ENCODE measurements at places on chromosomes 4 and X.

DNA sequence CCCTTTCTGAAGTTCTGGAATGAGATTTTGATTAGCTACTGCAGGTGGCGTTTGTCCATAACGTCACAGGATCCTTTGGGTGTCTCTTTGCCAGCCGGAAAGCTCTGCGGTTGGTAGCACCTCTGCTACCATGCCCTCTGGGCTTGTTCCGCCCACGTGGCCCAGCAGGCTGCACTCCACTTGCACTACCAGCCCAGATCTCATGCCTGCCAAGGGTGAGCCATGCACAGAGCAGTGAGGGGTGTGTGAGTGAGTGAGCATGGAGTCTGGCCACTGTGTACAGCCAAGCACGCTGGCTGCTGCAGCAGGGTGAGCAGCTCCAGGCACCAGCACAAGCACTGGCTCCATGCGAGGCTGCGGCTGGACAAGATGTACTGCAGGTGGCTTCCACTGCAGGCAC, 6.6 kb upstream of the HNRNPD start:
- no peak for DNase-seq

GRCh38 chr4:113560579-113560978, 201.0 kb downstream of the CAMK2D start:
- no peak for DNase-seq

- no peak for DNase-seq
Observed at GRCh38 chrX:42704454-42704853, 73.5 kb downstream of the PPP1R2C start.

DNA sequence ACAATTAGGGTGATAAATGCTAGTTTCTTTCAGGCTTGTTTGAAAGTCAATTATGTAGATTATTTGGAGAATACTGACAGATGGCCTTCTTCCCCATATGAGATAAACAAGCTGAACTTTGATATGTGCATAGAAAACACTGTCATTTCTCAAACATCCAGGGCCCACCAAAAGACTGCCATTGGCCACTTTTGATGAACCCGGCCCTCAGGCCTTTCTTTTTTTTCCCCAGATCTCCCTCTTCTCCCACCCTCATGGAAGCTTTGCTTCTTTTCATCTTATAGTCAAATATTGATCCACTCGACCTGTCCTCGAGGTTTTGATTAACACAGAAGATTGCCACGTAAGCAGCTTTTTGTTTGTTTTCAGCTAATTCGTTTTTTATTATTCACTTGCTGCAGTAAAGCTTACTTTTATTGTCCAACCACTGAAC, 377.4 kb downstream of the SMARCA1 start:
- no peak for DNase-seq

GRCh38 chr4:25223802-25224375, 9.9 kb upstream of the PI4K2B start:
- DNase-seq = no peak

DNA sequence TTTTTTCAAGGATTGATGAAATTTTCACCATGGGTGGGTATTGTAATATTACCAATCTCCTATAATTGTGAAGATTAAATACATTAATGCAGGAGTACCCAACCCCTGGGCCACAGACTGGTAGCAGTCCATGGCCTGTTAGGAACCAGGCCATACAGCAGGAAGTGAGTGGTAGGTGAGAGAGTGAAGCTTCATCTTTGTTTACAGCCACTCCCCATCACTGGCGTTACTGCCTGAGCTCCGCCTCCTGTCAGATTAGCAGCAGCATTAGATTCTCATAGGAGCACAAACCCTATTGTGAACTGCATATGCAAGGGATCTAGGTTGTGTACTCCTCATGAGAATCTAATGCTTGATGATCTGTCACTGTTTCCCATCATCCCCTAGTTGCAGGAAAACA, 15.1 kb downstream of the RAPGEF2 start:
- DNase-seq = no peak

DNA sequence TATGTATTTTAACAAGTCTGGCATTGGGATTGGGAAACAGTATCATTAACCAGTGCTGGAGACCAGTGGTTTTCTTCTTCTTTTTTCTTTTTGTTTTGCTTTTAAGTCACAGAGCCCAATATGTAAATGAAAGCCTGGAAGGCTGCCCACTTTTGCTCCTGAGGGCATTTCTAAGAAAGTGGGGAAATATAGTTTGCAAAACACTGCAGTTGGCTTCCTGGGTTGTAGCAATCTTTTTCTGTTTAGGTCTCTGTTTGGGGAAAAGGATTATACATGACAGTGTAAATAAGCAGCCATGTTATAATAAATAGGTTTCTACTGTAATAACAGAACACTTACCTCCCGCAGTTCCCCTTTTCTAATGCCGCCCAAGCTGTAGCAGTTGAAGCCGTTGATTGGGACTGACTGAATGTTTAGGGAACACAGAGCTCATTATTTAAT, 105.5 kb downstream of the TMEM164 start:
- DNase-seq = no peak

DNA sequence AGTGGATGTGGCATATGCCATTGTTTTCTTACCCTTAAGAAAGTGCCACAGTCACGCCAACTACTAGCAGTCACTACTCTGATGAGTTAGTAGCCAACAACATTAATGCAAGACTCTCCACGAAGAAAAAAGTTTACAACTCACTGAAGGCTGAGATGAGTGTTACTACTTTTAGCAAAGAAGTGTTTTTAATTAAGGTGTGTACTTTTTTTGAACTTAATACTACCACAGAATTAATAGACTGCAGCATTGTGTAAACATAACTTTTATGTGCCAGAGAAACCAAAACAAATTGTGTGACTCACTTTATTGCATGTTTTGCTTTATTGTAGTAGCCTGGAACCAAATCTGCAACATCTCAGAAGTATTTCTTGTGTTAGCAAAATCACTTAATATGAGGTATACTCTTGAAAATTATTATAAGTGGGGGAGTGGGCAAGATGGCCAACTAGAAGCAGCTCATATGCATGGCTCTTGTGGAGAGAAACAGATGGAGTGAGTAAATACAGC, 2.2 kb upstream of the UGT2B4 start:
- no peak for DNase-seq

DNA sequence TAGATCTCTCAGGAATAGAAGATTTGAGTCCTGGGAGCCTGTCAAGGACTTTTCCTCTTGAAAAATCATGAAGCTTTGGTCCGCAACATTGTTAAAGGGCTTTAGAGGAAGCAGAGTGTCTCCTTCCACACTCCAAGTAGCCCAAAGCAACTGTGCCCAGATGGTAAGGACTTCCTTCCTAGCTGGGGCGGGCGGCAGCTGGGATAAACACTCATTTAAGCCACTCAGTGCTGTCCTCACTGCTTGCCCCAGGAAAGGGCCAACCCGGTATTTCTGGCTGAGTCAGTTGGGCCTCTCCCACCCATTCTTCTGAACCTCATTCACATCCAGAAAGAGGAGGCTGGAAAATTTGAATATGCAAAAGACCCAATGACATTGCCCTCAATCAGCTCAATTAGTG, 144.3 kb downstream of the CHIC2 start:
- no peak for DNase-seq

DNA sequence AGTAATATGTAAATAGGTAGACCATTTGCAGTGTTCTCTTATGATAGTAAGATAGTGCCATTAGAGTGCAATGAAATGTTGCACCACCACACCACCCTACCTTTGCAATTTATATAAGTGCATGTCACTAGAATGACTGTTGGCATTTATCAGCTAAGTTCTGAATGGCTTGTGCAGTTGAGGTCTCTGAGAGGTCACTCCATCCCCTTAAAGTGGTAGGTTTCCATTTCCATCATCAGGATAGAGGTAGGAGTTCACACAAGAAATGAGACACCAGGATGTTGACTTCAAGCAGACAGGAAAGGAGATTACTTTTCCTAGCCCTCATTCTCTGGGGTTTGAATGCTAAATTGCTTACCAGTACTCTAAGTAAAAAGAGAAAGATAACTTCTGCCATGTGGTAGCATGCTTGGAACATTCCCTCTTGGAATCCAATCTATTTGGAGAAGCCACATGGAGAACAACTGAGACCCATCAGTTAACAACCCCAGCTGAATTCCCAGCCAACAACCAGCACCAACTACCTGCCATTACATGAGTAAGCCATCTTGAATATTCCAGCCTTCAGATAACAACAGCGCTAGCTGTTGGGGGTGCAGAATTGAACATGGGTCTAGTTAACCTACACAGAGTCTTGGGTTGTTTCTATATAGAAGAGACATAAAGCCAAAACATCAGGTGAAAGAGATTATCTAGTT, 6.7 kb upstream of the LRBA start:
- no peak for DNase-seq

DNA sequence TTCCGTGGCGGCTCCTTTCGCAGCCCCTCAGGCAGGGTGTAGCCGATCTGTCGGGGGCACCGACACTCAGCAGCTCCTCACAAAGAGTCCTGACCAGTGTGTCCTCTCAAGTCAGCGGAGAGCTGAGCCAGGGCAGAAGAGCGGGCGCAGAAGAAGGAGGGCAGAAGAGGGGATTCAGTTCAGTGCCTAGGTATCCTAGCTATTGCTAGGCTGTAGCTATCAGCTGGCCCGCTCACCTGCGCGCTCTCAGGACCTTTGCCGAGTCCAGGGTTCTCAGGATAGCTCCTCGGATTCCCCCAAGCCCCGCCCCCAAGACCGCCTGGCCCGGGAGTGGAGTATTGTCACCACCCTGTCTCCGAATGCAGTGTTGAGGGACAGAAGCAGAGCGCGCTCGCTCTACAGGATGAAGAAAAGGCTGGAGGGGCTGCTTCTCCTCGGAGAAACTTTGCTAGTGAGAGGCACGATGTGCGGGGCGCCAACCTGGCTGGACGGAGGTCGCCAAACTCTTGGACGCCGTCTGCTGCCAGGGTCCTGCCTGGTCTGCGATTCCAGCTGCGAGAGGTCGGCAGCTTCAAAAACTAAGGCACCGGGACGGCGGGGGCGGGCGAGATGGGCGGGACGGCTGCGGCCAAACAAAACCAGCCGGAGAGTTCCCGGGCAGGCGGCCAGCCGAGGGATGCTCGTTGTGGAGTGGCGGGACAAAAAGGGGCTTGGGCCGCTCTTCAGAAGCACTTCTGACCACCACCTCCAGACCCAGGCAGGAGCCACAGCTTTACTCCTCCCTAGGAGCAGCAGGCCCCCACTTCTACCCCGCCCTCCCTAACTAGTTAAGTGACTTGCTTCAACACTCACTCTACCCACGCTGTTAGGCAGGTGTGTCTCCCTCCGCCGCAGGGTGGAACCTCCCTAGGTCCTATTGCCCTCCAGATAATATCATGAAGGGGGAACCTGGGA, at the start of gene XKRX:
XKRX (minus strand) TSS at position 258 of the 954 bp plus-strand sequence. CDS start 613 bp downstream, outside the sequence.
- peak; percentile 47 for DNase-seq

GRCh38 chr4:188289531-188290125, 150.4 kb downstream of the TRIML1 start:
- DNase-seq = no peak

GRCh38 chr4:125827696-125828052, 512.9 kb downstream of the FAT4 start:
- no peak for DNase-seq

DNA sequence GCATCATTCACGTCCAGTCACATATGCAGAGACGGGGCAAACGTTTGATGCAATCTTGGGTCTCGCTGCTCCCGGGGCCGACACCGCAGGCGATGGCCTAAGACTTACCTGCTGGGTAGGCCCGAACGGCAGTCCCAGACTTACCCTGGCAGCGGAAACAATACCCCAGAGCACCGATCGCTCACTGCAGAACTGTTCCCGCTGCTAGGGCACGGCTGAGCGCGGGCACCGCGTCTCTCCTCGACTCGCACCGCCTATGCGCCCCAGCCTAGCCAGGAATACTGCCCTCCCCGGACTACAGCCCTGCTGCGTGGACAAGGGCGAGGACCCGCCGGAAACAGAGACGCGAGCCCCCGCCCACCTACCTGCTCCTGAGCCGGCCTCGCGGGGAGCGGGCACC, 86.2 kb downstream of the HPRT1 start:
- no peak for DNase-seq

GRCh38 chr4:73404457-73404856, 370 bp downstream of the ALB start:
- no peak for DNase-seq

- DNase-seq = no peak
Observed at GRCh38 chr4:44493924-44494323, 45.3 kb upstream of the KCTD8 start.

DNA sequence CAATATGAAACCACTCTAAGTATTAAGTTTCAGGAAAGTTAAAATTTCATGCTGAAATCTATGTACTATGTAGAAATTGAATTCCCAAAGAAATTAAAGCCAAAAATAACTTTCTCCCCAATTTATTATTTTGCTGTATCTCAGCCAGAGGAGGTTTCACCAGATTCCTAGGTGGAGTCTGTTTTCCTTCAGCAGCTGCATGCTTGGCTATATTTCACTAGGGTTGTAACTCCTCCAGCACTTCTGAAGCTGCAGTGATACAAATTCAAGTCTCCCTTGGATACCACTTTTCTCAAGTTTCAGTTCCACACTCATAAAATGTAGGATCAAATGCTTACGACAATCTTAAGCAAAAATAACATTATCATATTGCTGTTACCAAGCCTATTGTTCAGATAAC, 41.2 kb upstream of the ZC4H2 start:
- no peak for DNase-seq

DNA sequence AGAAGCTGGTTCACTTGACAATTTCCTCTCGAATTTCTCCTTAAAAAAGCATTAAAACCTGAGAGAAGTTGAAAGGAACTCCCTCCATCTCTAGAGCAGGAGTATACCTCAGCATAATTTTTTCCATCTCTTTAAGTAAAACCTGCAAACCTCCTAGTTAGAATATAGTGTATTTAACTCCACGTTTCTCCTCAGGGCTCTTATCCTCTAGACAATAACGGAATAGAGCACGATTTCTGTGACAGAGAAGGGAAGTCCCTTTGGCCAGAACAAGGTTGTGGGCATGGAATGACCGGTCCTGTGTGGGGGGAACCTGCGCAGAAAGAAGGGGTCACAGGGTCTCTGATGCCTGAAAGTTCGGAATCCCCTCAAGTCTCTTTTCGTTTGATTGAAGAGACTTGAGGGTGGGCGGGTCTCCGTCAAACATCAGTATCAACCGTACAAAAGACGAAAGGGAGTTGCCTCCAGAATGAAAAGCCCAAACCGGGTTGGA, 697 bp downstream of the ZNF280C start:
- no peak for DNase-seq

- no peak for DNase-seq
Observed at GRCh38 chr4:141885112-141885511, 248.7 kb downstream of the IL15 start.

GRCh38 chr4:176383273-176384077, 63.7 kb downstream of the SPCS3 start:
- DNase-seq = no peak

Measured in stimulated activated CD4-positive, alpha-beta T cell treated with anti-CD3 and anti-CD28 coated beads, Interleukin-4, amount 100 ng/mL, for 1 hour (primary cell).